ENCODE measurements at places on chromosomes 4 and X.

DNA sequence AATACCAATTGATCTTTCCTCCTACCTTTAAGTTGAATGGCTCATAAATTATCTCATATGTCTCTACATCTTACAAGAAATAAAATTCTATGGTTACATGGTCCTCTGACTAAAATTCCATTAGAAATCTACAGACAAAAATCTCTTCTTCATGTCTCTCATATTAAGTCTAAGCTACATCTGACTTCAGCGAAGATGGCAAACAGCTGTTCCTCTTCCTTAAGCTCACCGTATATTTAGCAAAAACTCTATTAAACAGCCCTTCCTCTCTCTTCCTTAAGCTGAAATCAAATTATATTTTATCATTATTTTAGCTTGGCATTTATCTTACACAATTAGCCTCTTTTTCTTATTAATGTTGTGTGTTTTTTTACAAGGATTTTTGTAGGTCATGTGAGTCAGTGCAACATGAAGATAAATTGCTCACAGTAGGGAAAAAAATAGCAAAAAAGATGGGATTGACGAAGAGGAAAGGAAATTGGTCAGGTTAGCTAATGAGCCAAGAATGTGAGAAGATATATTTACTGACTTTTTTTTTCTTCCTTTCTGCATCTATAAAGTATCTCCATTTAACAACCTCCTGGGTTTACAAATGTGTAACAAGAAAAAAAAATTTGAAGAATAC is 2412.8 kb downstream of the ARAP2 start:
- no peak for DNase-seq

DNA sequence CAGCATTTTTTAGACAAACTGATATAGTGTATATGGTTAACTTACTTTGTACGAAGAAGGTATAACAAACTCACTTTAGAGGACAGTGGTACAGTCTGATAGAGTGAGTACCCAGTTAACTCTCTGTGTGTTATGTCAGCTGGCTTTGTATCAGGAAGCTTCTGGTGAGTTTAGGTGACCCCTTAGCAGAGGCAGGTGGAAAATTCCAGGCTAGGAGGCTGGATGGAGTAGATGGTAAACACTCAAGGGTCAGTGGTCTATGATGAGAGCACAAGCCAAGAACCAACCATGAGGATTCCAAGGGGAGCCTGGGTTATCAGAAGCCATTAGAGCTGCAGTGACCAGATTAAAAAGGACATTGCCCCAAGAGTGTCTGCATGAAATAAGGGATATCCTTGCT is 227.3 kb upstream of the CENPE start:
- DNase-seq, result no peak

DNA sequence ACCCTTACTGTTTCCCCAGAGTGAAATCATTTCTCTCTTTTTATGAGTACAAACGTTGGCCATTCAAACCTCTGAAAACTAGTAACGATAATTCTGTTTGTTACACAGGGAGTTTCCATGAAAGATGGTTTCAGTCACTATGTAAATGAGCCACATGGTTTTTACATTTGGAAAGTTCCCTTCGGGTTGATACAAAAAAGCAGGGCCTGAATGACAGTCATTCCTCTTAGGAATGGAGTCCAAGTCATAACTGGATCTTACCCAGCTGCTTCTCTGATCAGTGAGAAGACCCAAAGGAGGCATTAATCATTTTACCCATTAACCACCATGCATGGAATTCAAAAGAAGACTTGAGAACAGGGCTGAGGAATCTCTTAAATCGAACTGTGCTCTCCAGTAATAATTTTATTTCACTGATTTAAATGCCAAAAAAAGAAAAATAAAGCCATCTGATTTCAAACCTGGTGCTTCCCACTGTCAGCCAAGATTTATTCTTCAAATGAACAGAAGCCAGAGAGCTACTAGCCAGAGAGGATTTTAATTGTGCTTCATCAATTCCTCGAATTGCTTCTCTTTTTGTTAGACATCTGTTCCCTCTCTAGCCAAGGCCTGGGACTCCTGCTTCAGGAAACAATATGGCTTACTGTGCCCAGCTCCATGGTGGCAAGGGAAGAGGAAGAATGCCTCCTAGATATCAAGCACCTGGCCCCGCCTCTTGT is 3.2 kb downstream of the SOWAHB start:
- no peak for DNase-seq

DNA sequence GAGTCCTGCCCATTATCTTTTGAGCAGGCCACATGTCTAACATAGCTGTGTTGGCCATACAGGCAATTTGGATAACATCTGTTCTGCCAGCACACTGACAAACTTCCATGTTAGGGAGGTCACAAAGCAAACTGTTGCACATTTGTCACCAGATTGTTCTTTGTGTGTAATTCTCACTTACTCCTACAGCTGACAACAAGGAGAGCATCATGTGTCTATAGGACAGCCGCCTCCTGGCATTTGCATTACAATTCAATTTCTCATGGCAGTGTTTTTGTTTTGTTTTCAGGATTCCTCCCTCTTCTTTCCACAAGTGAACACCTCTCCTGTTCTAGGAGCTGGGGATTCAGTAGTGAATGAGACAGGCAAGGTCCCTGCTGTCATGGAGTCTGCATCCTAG is 94.3 kb upstream of the LEF1 start:
- no peak for DNase-seq

DNA sequence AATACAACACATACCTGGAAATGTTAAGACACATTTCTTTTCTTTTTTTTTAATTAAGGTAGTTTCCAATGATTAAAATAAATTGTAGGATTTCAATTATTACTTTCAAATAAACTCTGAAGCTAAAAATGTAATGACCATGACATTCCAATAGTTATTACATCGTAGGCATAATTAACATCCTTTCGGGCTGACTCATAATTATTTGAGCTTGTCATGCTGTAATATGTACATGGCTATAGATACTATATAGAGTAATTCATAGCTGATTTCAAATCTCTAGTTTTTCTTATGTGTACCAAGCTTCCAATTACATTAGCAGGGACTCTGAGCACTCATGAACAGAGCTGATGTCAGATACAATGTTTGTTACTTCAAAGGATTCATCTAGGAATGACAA is 125.7 kb upstream of the GABRG1 start:
- DNase-seq, result no peak

DNA sequence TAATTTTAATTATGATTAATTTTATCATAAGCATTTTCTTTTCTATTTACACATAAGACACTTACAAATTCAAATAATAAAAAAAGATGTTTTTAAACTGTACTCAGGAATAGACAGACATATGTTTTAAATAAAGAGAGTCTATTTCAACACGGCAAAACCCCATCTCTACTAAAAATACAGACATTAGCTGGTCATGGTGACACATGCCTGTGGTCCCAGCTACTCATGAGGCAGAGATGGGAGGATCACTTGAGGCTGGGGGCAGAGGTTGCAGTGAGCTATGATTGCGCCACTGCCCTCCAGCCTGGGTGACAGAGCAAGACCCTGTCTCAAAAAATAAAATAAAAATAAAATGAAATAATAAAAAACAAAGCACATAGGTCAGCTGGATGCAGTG is 14.8 kb downstream of the FAM9B start:
- DNase-seq, result no peak

DNA sequence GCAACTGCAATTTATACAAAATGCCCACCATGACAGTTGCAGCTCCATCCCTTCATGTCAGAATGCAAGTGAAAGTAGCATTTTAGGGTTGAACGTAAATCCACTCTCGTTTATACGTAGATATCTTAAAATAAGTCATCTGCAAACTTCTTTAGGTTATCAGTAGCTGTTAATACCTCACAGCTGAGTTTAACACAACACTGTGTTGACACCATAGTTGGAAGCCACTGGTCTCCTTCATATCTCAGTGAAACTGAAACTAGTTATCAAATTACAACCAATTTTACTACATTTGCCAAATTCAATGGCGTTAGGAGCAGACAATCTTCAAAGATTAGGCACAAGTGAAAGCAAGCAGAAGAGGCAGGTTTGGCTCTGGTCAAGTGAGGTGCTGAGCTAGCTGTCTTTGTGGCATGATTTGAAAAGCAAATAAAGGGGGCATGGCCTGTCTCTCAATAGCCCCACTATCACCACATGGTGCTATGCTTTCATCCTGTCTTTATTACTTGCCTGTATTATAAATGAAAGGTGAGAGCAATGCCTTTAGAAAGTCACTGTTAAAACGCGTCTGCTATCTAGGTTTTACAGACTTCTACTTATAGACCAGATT is 12.3 kb downstream of the PPP3CA start:
- DNase-seq, result no peak

DNA sequence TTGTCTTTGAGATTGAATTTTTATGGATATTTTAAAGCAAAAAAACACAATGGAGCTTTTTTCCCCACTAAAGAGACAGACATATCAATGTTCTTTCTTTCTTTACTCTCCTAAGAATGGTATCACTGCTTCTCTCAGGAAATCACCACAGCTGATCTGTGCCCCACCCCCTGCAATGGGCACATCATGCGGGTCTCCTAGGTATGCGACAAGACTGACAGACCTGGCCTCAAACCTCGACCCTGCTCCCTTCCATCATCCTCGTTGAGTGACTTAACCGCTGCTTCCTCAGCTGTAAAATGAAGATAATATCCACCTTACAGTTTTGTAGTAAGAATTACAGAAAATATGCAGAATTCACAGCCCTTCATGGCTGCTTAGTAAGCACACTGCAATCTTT is 58.3 kb downstream of the LEF1 start:
- no peak for DNase-seq

- no peak for DNase-seq
These were observed 147.0 kb downstream of the APBB2 start for GRCh38 chr4:41067369-41067768.

DNA sequence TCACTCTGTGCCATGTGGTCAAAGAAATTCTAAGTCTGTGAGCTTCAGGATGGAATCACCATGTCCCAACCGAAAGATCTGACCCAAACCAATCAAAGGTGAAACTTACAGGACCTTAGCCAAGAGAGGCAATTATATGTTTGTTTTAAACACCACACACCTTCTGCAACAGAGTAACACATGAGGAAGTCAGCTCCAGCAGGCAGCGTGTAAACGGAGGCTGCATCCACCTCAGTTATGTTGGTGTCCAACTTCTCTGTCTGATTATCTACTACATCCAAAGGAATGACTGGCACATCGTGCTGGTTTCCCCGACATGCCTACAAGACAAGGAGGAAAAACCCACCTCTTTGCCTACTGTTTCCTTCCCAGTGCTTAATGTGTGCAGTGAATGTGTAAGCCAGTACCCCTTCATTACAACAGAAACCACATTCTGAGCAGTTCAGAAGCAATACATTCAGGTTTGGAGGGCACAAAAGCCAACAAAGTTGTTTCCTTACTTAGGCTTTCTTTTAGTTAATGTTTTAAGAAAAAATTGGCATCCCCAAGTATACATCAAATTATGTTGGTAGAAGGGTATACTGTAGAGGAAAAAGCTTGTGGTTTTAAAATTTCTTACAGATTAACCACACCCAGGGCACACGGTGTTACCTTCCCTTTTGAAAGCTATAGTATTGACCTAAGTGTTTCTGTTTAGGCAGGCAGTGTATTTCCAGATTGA is 12.4 kb downstream of the CASP6 start:
- no peak for DNase-seq

DNA sequence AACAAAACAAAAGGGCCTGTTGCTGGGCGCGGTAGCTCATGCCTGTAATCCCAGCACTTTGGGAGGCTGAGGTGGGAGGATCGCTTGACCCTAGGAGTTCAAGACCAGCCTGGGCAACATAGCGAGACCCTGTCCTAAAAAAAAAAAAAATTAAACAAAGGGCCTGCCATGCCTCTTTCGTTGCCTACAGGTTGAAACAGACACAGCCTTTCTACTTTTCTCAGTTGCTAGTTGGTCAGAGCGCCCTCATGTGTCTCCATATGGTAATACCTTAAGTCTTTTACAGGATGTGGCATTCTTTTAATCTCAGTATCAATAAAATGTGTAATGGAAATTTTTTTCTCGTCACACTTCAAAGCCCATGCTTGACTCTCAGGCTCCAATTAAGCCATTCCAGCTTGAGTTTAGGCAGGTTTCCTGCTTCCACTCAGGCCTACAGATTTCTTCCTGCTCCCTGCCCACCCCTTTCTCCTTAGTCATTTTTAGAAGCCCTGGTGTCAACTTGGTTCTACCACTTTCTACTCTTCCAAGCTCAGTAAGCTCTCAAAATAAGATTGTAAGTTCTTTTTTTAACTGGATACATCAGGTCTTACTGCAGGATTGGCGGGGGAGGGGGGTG is 4.6 kb upstream of the SOWAHD start:
- DNase-seq, result peak; percentile 89

DNA sequence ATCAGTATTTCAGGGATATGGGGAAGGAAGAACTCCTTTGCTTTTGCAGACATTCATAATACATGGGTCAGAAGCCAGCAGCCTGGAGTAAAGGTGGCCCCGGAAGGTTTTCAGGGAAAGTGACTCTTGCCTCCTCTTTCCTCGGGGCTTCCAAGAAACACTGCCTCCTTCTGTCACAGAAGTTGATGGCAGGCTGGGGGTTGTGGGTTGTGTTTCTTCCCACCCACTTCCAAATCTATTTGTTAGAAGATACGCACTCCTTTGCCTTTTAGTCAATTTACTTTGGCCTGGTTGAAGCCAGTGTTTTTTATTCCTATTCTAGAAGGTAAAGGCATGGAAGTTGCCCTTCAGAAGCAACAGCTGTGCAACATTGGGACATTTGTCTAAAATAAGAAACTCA is 19.7 kb downstream of the KIT start:
- DNase-seq, result no peak

GRCh38 chrX:33434256-33435092 is 223.1 kb upstream of the DMD start:
- no peak for DNase-seq

- DNase-seq, result no peak
These were observed 379.8 kb downstream of the DCAF12L2 start for GRCh38 chrX:125786316-125786715.

DNA sequence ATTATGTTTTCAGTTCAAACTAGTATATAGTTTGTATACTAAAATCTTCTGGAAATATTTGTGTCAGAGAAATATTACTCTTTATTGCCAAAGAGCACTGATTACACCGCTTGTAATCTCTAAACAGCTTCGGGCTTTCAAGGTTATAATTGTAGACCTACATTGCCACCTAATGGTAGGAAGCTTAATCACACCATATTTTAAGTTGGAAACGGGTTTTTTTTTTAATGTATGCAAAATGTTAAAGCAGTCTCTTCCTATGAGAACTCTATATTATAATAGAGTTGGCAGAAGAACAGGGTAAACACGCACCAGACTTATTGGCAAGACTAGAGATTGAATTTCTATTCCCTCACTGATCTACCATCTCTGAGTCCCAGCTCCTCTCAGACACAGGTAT is 19.5 kb upstream of the NFXL1 start:
- DNase-seq, result no peak

- DNase-seq, result no peak
These were observed 24.8 kb downstream of the NHSL2 start for GRCh38 chrX:71935476-71935875.

All from T-helper 2 cell (primary cell).